8988T (cell line): ENCODE measurements at places on chromosomes 4 and X.

DNA sequence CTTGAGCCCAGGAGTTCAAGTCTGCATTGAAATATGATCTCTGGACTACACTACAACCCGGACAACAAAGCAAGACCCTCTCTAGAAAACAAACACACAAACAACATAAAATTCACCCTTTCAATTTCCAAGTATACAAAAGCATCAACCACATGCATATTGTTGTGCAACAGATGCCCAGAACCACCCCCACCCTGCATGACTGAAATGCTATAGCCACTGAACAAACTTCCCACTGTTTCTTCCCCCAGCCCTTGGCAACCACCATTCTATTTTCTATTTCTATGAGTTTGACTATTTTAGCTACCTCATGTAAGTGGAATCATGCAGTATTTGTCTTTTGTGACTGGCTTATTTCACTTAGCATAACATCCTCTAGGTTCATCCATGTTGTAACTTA lies 14.2 kb upstream of the C4orf51 start:
- DNase-seq, result no peak

- DNase-seq, result no peak
Observed at GRCh38 chr4:6225469-6225868, 25.1 kb upstream of the JAKMIP1 start.

DNA sequence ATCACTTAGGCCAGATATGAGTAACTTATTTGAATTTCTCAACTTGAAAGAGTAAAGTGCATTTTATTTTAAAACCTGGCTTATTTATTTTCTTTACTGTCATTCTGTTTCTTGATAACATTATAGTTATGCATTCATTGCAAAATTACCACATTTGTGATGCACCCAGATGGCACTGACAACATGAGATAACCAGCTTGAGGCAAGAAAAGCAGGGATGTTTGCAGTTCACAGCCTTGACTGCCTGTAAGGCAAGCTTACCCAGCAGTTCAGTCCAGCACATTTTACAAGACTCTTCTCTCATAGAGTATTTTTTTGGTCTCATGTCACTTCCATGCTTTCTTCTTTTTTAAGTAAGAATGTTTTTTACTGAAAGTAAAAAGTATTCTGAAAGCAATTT lies 25.3 kb upstream of the EPGN start:
- no peak for DNase-seq

DNA sequence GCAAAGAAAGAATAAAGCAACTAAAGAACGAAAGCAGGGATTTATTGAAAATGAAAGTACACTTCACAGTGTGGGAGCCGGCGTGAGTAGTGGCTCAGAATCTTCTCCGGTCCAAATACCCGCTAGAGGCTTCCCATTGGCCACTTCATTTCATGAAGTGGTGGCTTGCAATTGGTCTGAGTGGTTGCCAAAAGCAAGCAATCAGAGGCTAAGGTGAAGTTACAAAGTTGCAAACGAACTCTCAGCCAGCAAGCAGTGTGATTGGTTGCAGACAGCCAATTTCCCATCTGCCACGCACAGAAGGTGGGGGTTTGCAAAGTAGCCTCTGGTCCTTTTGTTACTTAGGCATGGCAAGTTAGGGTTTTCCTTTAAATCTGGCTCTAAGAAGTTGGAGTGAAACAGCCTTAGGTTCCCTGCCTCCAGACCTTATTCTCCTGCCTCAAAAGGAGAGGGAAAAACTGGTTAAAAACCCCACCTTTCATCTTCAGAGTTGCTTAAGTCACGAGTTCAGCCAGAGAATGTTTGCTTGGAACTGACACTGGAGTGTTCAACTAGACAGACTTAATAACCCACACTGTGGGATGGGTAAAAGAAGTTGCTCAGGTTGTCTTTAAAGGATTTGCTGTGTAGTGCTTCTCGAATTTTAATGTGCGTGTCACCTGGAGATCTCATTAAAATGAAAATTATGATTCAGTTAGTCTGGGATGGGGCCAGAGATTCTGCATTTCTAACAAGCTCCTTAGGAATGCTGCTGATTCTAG lies 6.9 kb upstream of the CLOCK start:
- no peak for DNase-seq

DNA sequence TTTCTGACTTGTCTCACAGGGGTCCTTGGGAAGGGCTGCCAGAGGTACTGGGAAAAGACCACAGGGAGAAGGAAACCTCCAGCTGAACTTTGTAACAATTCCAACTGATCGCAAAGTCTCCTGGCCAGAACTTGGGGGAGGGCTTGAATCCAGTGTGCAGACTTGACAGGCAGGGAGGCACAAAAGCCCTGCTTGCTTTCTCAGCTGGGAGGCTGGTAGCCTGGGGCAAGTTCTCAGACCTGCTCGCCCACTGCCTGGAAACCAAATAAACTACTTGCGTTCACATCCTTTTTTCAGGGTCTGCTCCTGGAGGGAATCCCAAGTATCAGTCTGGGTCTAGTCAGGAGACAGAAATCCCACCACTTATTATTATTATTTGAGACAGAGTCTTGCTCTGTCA lies 48.0 kb upstream of the CASK start:
- DNase-seq, result no peak

GRCh38 chr4:17323554-17324385 lies 188.1 kb downstream of the QDPR start:
- DNase-seq, result no peak

- DNase-seq, result no peak
Observed at GRCh38 chr4:72886602-72887001, 182.9 kb downstream of the COX18 start.

DNA sequence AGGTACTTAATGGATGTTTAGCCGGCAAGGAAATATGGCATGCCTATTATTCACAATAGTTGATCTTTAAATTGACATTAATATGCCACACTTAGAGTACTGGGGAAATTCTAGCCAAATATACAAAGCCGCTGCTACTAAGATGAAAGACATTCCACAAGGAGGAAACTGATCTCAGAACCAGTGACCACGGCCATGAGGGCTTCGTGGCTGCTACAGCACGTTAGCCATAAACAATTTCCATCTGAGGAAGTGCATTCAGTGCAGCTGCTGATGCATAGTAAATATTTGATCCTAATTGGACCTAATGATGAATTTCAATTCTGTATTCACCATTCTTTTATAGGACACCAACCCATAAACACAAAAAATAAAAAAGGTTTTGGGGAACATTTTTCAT lies 59.1 kb downstream of the SORBS2 start:
- no peak for DNase-seq

DNA sequence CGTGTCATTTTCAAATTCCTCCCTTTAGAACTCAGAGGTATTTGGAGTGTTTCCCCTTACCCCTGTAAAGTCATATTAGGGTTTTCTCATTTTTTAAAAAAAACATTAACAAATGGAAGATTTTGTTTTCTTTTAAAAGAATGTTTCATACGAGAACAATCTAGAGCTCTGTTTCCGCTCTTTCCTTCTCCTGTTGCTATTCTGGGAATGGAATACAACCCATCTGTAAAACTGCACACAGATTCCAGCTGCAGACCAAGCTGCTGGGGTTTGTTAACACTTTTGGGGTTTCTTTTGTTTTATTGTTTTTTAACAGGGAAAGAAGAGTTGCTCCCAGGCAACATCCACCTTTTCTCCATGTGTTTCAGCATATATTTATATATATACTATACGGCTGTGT lies 61.3 kb downstream of the HCCS start:
- no peak for DNase-seq

DNA sequence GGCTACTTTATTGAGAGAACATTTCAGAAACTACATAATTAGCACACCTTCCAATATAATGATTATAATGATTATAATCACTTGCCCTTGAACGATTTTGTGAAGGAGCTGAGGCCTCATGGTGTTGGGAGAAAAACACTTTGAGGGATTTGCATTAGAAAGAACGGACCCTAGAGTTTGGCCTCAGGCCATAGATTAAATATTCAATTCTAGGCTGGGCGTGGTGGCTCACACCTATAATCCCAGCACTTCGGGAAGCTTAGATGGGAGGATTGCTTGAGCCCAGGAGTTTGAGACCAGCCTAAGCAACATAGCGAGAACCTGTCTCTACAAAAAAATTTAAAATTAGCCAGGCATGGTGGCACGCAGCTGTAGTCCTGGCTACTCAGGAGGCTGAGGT lies 12.9 kb upstream of the PRKG2 start:
- DNase-seq, result no peak

DNA sequence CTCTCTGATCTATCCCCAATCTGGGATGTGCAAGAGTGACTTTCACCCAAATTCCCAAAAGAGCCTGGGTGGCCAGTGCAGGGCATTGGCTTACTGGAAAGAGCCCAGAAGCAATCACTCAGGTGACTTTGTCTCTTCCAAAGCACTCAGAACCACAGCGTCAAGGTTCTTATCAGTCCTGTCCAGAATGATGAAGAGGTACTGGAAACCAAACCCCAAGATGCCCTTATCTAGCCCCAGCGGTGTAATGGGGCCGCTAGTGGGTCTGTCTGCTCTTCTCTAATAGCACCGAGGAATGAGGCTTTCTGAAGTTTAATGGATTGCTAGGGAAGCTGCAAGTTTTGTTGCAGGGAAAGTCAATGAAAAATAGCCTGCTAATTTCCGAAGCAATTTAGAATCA lies 21.6 kb downstream of the CLNK start:
- DNase-seq, result no peak

- DNase-seq, result no peak
Observed at GRCh38 chrX:39814391-39814790, 283.4 kb downstream of the BCOR start.

GRCh38 chr4:139801895-139802294 lies 136.3 kb downstream of the MGST2 start:
- DNase-seq, result no peak

DNA sequence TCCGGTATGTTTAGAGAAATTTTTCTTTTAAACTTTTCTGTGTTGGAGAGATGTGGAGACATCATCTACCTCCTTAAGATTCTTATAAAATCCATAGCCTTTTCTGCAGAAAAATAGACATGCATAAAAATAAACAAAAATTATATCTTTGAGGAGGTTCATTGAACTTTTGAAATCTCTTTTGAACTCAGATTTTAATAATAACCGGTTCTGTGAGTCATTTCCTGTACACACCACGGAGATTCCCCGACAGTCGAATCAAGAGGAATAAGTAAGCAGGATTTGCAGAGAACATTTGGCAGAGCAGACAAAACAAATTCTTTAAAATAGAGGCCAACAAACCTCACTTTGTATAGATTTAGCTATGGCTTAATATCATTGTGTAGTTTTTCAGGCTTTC lies 918.7 kb upstream of the POU3F4 start:
- no peak for DNase-seq

DNA sequence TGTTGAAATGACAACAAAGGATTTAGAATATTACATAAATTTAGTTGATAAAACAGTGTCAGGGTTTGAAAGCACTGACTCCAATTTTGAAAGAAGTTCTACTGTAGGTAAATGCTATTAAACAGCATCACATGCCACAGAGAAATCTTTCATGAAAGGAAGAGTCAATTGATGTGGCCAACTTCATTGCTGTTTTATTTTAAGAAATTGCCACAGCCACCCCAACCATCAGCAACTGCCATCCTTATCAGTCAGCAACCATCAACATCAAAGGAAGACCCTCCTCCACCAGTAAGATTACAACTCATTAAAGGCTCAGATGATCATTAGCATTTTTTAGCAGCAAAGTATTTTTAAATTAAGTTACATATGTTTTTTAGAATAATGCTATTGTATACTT lies 54.6 kb upstream of the RAB9B start:
- DNase-seq, result no peak

DNA sequence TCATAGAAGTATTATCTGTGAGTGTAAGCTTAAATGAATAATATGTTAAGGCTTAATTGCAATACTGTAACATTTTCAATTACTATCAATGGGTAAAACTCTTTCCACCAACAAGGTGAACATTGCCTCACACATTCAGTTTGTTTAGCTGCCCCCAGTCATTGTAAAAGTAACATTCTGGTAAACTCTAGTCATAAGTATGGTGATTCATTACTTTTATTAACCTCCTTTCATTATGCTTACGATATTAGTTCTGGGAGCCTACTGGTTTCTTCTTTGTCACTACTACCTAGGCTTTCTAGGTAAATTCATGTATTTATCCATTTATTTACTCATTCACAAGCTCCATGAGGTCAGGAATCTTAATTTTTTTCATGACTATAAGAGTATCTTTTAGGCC lies 412.8 kb upstream of the SLIT2 start:
- no peak for DNase-seq

GRCh38 chr4:36128689-36129088 lies 115.6 kb downstream of the ARAP2 start:
- DNase-seq, result no peak

DNA sequence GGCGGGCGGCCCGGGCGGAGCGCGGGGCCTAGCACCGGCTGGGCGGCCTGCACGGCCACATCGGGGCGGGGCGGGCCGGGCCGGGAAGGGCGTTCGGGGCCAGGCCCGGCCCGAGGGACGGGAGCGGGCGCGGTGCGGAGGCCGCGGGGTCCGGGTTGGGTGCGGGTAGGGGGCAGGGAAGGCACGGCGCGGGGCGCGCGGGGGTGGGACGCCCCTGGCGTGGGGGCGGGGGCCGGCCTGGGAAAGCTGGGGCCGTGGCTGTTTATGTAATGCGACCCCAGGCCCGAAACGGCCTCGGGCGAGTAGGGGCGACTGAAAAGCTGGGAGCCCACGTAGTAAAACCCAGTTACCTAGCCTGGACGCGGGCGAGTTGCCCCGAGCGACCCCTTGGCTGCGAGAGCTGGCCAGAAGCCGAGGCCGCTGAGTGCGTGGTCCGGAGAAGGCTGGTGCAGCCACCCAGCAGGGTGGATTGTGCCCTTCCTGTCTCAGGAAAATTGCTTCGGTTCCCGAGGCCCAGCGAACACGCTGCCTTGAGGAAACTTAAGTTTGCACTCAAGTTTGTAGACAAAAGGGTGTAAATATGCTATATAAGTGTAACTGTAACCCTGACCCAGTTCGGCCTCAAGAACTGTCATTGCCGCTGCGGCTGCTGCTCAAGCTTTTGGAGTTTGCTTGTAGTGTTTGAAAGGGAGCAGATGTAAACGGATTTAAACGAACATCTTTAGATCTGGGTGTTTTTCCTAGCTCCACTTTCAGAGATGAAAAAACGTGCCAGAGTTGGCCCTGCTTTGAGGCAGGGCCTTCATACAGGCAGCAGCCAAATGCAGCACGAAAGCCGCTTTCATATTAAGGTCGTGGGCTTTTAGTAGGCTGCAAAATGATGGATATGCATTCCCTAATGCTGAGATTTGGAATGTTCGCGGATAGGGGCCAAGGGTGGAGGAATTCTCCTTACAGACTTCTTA lies 674 bp downstream of the SEC24B start:
- no peak for DNase-seq

GRCh38 chr4:83662204-83662603 lies 126.3 kb downstream of the GPAT3 start:
- no peak for DNase-seq

GRCh38 chr4:89308161-89308500 lies 531 bp upstream of the GPRIN3 start:
- peak; percentile 6 for DNase-seq

DNA sequence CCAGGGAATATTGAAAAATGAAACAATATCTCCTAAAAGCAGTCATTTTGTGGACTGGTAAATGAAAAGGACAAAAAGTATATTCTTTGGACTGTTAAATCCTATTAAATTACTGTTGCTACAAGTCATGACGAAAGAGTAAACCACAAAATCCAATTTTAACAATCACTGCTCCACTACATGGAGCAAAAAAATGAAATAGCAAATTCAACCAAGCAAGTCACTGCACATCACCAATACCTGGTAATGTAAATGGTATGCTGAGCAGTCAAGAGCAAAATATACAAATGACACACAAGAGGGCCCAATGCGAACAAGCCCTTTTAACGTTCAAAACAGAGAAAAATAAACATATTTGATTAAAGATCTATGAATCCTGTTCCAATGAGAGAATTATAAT lies 126.2 kb downstream of the KLHL13 start:
- no peak for DNase-seq
